ENCODE measurements at places on chromosomes 7 and 10. TPM values are rescaled to one million over a fixed set of nuclear protein-coding genes. Genes with fewer than 3 reads are reported as not detected.

The PTN gene
- 8.6 TPM for total RNA-seq

DNA sequence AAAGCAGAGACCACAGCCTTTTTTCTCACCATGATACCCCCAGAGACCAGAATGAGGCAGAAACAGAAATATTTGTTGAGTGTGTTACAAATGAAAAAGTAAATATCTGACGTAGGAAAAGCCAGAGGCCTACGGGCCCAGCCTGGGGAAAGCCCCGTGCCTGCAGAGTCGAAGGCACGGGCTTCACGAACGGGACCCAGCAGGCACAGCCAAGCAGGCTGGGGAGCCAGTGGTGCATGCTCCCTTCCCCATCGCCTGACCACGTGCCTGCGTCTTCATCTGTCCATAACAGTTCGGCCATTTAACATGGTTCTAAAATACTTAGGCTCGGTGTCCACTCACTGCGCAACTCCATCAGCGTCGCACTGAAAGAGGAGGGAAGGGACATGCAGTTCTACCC, 50.8 kb downstream of the SLIT1 start:
- no peak overlapping the region for H3K27ac ChIP-seq
- H3K27me3 ChIP-seq: no peaks in the 10 kb centered on the region
- DNase-seq: no peak
- H3K4me1 ChIP-seq: no peaks in the 10 kb centered on the region

The IQUB gene
- total RNA-seq: 0.51 TPM

The TCERG1L gene
- total RNA-seq: 0.12 TPM

- no peak for DNase-seq
- no peak overlapping the region for H3K4me3 ChIP-seq
- H3K27me3 ChIP-seq: no peaks in the 10 kb centered on the region
- no peak overlapping the region for H3K27ac ChIP-seq
- H3K36me3 ChIP-seq: peaks cover 12% of the 10 kb centered on the region
- H3K4me1 ChIP-seq: no peaks in the 10 kb centered on the region
These were observed 38.0 kb upstream of the AQP1 start for GRCh38 chr7:30873656-30874055.

DNA sequence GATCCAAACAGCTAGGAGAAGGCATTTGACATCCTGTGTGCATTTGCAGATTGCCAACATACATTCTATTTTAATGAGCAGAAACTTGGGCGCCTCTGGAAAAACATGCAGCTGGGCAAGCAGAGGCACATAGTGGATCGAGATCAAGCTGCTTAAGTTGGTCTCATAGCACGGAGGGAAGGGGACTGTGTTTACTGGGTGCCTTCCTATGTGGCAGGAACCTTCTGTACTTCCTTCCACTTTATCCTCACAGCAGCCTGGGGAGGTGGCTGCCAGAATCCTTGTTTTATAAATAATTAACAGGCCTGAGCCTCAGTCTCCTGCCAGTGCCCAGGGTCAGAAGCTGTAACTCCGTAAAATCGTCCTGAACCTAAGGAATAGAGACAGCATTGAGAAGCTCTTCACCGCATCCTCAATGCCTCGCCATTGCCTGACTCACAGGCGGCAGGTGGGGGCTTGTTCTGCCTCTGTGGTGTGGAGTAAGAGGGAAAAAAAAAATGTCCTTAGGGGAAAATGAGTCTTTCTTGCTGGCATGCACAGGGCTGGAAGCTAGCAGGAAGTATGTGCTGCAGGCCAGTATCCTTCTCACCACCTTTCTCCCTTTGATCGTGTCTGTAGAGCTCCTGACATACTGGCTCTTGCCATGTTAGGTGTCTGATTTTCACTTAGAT, 6.2 kb downstream of the VWA2 start:
- H3K4me1 ChIP-seq: no peaks in the 10 kb centered on the region
- no peak overlapping the region for H3K4me3 ChIP-seq
- DNase-seq: no peak
- H3K36me3 ChIP-seq: no peaks in the 10 kb centered on the region

The CEP55 gene
- total RNA-seq: 1.8 TPM

DNA sequence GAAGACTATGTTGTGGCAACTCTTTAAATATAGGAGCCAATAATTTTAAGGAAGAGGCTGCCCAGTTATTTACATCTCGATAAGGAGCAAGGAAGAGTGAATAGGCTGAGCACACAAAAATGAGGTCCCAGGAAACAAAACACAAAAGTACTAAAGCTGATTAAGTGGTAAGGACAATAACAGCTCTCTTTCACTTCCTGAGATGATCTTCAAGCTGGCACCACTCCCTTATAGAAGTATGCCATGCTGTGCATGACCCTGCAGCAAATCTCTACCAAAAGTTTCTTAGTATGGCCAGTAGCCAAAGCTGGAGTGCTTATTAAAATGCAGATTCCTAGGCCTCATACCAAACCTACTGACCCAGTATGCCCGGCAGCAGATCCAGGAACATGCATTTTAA, 39.7 kb downstream of the CADPS2 start:
- no peak overlapping the region for H3K27ac ChIP-seq
- peaks cover 4% of the 10 kb centered on the region for H3K4me1 ChIP-seq
- no peak for DNase-seq
- H3K4me3 ChIP-seq: no peak overlapping the region
- H3K27me3 ChIP-seq: no peaks in the 10 kb centered on the region
- no peaks in the 10 kb centered on the region for H3K36me3 ChIP-seq

The LBX1 gene
- total RNA-seq: not detected

The HYAL4 gene
- 0.28 TPM for total RNA-seq

Measured in right atrium auricular region (tissue), 2 donors.